Inflammatory macrophage treated with lipopolysaccharide for 4 hours (primary cell): ENCODE measurements at places on chromosomes 3 and 15.
A peak's percentile ranks its signal among the peaks of the same experiment; 100 is the strongest.

DNA sequence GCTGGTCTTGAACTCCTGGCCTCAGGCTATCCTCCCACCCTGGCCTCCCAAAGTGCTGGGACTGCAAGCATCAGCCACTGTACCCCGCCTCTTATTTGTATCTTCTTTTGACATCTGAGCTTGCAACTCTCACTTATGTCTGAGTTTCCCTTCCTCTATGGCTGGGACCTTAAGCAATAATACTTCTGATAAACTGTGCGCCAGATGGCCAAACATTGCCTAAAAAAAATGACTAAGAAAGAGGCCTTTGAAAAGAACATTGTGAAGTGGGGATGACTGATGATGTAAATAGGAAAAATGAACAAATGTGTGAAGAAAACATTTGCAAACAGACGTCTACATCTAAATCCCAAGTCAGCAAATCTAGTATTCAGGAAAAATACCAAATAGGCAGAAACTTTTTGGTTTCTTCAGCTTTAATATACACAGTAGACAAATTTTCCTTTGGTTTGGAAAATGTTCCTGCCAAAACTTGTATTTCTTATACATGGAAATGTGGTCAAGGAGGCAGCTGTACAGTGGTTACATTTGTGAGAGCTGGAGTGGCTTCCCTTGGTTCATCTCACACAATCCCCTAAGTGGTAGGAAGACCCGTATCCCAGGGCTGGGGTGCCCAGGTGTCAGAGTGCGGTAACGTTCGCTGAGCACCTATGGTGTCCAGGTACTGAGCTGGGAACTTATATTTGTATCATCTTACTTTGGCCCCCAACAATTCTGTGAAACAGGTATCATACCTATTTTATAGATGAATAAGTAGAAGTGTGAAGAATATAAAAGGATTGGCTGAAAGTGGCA lies 11.6 kb upstream of the TFRC start:
- DNase-seq, result peak; percentile 99

DNA sequence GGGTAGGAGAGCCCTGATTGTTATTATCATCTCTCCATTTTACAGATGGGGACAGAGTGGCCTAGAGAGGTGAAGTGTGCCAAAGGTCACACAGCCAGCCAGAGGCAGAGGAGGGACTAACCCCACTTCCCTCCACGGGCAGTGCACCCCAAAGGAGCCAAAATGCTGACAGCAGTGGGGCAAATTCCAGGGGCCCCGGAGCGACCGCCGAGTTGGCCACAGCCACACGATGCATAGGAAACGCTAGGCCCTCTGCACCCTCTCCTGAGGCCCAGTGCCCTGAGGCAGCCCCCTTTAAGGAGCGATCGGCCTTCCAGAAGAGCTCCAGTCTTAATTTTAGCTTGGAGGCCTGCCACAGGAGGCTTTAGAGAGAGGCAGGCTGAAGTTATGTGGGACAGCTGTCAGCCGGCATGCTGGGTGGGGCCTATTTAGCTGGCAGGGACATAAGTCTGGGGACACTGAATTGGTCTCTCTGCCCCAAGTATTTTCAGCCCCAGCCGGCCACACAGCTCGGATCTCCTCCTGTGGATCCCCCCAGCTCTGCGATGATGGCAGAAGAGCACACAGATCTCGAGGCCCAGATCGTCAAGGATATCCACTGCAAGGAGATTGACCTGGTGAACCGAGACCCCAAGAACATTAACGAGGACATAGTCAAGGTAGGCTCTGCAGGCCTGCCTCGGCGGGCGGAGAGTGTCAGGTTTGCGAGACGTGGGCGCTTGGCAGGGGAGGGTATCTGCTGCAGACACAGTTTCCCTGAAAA lies at the start of gene CAV3:
Gene CAV3 (plus strand): TSS at position 471 of the 763 bp plus-strand sequence. CDS start 75 bp downstream, at position 546.
- no peak for DNase-seq

DNA sequence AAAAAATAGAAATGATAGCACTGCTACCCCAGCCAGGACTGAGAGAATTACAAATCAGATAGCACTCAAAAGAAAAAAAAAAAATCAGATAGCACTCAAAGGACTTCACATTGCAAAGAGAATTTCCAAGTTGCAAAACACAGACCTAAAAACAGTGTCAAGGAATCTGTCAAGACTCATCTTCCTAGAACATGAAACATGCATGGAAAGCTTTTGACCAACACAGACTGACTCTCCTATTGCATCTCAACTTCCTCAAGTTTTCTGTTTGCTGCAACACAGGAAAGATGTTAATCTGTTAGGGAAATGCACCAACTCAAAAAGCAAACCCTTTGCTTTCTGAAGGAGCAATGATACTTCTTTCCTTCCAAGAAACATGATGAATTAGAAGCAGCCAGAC lies 42.3 kb downstream of the RAB27A start:
- peak; percentile 64 for DNase-seq

DNA sequence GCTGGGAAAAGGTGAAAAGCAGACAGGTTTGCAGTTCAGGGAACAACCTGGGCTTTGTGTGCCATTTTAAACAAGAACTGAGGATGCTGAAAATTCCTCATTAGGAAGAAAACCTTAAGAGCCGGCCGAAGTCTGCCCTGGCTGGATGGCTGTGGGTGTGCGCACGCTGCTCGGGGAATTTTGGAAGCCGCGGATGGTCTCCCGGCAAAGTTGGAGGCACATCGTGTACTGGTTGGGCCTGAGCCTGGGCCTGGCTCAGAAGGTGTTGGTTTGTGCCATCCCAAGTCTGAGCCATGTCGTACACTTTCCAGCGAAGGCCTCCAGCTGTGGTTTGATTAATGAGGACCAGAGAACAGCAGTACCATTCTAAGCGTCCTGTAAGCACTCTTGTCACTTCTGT lies 188.2 kb downstream of the ATP10A start:
- no peak for DNase-seq

DNA sequence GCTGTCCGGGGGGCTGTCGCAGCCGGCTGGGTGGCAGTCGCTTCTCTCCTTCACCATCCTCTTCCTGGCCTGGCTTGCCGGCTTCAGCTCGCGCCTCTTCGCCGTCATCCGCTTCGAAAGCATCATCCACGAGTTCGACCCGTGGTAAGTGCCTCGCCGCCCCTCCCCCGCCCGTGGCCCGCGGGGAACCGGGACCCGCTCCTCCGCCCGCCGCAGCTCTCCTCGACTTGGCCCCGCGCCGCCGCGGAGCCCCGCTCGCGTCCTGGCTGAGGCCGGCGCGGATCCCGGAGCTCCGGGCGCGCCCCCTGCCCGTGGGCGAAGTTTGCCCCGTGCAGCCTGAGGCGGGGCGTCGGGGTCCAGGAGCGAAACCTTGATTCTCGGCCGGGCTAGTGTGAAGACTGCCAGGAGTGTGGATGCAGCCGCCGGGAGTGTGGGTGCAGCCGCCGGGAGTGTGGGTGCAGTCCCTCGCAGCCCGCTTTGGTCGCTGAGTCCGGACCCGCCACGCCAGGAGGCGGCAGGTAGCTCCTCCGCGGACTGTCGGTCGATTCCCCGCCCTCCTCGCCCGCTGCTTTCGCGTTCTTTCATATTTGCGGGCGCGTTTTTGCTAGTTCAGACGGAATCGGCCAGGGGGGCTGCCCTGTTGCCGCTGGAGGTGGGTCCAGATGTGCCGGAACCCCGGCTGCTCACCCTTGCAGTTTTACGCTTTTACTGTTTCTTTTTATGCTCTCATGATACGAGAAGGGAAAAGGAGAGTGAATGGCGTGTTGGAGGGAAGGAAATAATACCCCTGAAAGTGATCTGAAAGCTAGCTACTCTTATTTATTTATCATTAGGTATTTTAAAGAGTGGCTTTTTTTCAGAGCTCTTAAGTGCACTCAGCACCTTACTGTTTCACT lies 692 bp downstream of the STT3B start:
- DNase-seq, result peak; percentile 52

DNA sequence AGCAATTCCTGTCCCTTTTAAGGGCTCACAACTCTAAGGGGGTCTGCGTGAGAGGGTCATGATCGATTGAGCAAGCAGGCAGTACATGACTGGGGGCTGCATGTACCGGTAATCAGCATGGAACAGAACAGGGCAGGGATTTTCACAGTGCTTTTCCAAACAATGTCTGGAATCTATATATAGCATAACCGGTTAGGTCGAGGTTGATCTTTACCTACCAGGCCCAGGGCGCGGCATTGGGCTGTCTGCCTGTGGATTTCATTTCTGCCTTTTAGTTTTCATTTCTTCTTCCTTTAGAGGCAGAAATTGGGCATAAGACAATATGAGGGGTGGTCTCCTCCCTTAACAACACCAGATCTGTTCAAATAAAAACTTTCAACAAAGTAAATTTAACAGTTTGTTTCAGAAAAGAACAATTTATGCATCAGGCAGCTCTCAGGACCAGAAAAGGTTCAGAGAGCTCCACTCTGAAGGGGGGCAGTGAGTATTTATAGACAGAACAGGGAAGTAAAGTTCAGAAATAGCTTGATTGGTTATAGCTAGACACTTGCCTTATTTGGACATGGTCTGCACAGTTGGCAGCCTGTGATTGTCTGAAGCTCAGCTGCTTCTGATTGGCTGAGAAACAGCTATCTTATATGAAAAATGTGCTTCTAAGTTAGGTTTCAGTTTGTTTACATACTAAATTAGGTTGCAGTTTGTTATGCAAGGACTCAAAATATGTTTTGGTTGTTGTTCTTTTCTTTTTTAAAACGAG lies 17.2 kb upstream of the B4GALT4 start:
- DNase-seq, result peak; percentile 19
